Activated CD8-positive, alpha-beta memory T cell treated with anti-CD3 and anti-CD28 coated beads, Interleukin-2, amount 50 U/mL, for 48 hours (primary cell): ENCODE measurements at places on chromosomes 1 and 21.

DNA sequence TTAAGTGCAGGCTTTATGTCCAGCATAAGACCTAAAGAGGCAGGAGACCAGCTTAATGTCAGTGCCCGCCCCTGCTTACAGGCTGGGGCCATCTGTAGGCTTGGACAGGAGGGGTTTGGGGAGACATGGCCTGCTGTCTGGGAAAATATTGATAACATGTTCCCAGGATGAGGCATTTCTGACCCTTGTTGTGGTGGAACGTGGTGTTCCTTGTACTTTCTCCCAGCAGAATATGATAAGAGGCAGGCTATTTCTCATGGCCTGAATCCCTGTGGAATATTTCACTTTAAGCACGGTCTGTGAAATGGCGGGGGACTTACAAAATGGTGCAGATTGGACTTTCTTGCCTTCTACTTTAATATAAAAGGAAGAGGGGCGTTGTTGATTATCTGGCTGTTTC, 41.9 kb upstream of the PLA2G5 start:
- no peak for DNase-seq

GRCh38 chr1:64328193-64328592, 124.8 kb downstream of the UBE2U start:
- DNase-seq, result no peak

- no peak for DNase-seq
Measured at GRCh38 chr1:223009406-223009805, 133.6 kb downstream of the TLR5 start.

GRCh38 chr1:81021134-81021533, 779.6 kb upstream of the ADGRL2 start:
- DNase-seq, result no peak

GRCh38 chr1:44484155-44484688, 79.2 kb downstream of the RNF220 start:
- DNase-seq, result no peak

DNA sequence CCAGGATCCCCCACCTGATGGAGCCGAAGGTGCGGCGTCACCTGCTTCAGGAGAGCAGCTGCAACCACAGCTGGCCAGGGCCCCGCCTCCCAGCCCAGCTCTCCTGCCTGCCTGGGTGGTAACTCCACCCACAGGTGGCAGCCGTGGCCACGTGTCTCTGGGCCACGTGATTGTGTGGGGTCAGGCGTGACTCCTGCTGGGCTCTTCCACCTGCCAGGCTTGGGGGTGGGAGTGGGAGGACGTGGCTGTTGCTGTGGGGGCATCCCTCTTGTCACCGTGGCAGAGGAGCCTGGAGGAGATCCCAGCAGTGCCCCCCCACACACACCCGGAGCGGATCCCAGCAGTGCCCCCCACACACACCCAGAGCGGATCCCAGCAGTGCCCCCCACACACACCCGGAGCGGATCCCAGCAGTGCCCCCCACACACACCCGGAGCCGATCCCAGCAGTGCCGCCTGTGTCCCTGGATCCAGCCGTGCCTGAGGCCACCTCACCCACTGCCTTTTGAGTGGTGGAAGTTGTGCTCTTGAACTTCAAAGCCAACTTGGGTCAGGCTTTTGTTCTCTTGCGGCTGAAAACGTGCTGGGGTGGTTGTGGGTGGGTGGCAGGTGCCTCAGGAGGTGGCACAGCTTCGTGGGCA, 32.2 kb downstream of the POFUT2 start:
- peak; percentile 47 for DNase-seq

DNA sequence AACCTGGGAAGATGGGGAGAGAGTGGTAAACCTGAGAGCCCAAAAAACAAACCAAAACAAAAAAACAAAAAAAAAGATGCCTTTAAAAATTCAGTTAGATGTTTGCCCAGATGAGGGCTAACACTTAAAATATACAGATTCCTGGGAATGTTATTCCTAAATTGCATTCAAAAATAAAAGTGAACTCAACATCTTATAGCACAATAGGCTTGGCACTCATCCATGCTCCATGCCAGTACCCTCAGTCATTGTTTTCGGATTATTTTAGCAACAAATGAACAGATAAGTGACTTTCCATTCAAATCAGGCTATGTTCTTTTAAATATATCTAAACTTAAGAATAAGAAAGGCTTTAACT, 3.7 kb downstream of the ATP1A1 start:
- no peak for DNase-seq

DNA sequence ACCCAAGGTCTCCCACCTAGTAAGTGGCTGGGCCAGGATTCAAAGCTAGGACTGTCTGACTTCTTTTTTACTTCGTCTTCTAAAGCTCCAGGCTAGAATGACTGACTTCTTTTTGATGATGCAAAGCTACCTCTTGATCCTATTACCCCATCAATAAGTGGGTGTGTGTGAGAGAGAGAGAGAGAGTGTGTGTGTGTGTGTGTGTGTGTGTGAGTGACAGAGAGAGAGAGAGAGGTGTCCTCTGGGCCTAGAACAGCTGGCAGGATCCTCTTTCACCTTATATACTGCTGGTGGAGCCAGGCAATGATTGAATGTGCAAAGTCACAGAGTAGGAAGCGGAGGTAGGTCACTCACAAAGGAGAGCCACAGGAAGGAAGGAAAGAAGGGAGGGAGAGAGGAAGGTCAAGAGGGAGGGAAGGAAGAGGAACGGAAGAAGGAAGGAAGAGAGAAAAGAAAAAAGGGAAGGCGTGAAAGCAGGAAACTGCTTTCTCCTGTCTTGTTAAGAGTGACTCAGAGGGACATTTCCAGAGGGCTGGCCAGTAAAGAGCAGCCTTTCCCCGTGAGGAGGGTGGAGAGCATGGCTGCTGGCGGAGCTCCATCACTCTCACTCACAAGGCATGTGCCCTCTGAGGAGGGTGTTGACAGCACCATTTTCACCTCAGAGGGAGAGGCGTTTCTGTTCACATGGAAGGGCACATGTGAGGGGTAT, 68.9 kb downstream of the CDC7 start:
- DNase-seq, result no peak

DNA sequence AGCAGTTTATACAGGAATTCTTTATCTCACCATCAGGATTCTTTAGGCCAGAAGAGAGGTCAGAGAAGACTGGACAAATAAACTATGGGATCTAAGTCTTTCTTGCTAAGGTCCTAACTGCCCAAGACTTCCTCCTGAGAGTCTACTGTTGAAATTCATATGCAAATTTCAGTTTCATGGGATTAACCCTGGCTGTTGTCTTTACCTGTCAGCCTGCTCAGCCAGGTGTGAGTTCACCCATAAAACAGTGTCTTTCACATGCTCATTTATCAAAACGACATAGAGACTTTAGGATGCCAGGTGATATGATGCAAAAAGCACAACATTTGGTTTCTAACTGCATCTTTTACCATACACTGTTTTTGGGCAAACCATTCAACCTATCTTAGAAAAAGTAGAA, 211.0 kb downstream of the PDE4B start:
- DNase-seq, result no peak

DNA sequence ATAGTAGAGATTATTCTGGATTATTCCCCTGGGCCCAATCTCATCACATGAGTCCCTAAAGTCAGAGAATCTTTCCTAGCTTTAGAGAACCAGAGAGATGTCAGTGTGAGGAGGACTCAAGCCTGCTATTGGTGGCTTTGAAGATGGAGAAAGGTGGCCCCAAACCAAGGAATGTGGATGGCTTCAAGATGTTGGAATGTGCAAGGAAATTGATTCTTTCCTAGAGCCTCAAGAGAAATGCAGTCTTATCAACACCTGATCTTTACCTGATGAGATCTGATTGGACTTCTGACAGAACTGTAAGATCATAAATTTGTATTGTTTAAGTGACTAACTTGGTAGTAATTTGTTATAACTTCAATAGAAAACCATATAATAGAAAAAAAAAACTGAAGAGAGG, 51.0 kb downstream of the NME7 start:
- DNase-seq, result no peak

DNA sequence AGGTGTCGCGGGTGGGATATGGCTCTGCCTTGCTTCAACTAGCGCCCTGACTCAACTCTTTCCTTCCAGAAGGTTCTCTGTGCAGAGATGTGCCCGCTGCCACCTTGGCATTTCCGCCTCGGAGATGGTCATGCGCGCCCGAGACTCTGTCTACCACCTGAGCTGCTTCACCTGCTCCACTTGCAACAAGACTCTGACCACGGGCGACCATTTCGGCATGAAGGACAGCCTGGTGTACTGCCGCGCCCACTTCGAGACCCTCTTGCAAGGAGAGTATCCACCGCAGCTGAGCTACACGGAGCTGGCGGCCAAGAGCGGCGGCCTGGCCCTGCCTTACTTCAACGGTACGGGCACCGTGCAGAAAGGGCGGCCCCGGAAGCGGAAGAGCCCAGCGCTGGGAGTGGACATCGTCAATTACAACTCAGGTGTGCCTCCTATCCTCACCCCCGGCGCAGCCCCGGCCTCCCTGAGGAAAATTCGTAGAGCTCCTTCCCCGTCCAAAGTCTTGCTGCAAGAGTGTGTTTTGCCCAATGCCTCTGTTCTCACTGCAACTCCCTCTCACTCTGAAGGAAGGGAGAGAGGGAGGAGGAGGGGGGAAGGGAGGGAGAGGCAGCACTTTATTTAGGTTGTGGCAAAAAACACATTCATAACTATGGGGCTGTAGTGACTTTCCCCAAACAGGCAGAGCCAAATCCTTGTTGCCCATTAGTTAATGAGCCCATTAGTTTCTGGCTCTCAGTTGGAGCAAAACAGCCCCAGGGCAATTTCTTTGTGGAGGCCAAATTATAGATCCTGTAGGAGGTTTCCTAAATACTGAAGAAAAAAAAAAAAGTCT, 4.3 kb downstream of the LHX9 start:
- DNase-seq, result peak; percentile 52

GRCh38 chr1:73887412-73887811, 310.6 kb downstream of the LRRIQ3 start:
- no peak for DNase-seq

- no peak for DNase-seq
Measured at GRCh38 chr1:162877412-162877811, 16.4 kb upstream of the CCDC190 start.

DNA sequence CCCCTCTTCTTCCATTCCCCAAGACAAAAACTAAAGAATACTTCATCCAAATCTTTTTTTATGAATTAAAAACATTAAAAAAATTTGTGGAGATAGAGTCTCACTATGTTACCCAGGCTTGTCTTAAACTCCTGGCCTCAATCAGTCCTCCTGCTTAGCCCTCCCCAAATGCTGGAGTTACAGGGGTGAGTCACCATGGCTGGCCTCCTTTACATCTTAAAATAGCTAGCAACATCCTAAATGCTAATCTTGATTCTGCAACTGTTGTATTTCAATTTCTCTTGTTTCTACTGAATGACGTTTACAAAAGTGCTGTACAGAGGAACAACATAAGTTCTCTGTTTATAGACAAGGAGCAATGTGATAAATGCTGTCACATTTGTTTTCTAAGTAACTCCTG, 483.5 kb downstream of the ADGRL2 start:
- no peak for DNase-seq

DNA sequence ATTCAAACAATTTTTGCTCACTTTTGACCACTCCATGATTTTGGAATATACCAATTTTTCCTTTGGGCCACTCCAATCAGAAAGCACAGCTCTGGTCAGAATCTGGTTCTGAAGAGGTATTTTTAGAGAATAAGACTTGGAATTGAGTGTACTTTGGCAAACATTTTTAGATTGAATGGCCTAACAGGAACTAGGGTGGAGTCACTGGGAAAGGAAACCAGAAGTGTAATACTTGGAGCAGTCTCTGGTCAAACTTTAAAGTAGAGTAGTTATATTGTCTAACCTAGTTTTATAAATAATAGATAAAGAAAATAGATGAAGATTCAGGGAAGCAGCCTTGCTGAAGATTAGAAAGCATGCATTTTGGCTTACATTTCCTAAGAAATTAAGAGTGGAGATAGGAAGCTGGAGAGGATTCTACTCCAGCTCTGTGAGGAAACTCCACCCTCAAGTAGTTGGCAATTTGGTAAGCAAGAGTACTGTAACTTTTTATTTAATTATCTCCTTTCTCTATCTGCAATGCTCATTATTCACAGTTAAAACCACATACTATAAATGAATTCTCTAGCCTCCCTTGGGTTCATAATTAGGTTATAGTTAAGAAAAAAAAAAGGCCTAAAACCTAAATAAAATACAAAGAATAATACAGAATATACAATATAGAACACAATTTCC, 15.8 kb downstream of the STIL start:
- no peak for DNase-seq

- DNase-seq, result no peak
Measured at GRCh38 chr21:18549214-18549905, 145.8 kb upstream of the TMPRSS15 start.
